Liver (tissue), 10 donors: ENCODE measurements at places on chromosomes 5 and 9. TPM values are rescaled to one million over a fixed set of nuclear protein-coding genes. Genes with fewer than 3 reads are reported as not detected.

- no peak for DNase-seq
Observed at GRCh38 chr9:33159777-33160127, 7.4 kb downstream of the B4GALT1 start.

GRCh38 chr9:137136881-137137607, 1.9 kb upstream of the GRIN1 start:
- no peak for DNase-seq

DNA sequence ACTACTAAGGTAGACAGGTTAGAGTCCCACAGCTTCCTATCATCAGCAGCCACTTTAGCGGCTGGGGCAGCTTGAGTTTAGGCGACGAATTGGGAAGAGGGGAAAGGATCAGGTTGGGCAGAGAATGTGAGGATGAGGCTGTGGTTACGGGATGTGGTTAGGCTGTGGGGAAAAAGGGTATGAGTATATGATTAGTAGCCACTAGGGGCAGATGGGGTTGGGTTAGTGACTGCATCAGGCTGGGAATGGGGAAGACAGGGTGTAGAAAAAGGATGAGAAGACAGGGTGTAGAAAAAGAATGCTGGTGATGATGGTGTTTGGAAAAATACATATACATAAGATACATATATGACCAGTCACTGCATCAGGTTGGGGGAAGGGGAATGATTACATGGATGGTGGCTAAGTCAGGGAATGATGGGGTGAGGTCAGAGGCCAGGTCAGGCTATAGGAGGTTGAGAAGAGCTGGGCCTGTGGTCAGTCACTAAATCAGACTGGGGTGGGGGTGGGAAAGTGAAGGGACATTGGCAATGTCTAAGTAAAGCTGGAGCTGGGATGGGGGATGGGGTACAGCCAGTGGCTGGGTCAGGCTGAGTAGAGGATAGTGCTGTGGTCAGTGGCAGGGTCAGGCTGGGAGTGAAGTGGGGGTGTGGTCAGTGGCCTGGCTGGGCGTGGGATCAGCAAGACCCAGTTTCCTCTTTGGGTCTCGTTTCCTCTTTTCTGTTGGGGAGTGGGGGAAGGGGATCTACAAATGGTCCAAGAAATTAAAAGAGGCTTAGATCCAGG, 2.1 kb downstream of the TLN1 start:
- DNase-seq: no peak

The ACTBL2 gene
- total RNA-seq: not detected

The CD14 gene
- total RNA-seq: 61.0 TPM
